ENCODE measurements at places on chromosomes 13 and 19.

- no peak for DNase-seq
These were observed 35.9 kb upstream of the ZNF536 start for GRCh38 chr19:30336290-30336689.

DNA sequence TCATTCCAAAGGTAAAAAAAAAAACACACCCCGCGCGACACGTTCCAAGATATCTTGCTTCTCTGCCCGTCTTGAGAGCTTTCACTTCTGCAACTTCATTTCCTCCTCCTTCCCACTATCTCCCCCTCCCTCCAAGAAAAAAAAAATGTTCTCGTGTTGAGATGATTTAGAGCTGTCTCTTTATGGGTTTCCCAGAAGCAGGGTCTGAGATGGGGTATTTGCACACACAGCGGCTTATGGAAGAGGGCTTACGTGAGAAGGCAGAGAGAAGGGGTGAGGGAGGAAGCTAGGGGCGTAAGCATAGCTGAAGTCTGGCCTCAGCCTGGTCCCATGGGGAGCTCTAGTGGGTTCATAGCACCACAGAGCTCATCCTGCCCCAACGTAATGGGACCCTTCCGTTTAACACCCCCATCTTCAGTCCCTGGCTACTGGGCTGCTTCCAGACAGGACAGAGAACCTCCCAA, 31.3 kb upstream of the USE1 start:
- no peak for DNase-seq

GRCh38 chr13:97130190-97130589, 91.9 kb upstream of the MBNL2 start:
- DNase-seq: no peak

- peak; percentile 28 for DNase-seq
These were observed 10.1 kb downstream of the GRIN2D start for GRCh38 chr19:48403606-48404005.

GRCh38 chr19:44749994-44750393, 1.5 kb downstream of the BCL3 start:
- DNase-seq: no peak

- DNase-seq: no peak
These were observed 58.6 kb downstream of the WASF3 start for GRCh38 chr13:26616126-26616525.

GRCh38 chr13:27621116-27621365, 651 bp upstream of the POLR1D start:
- no peak for DNase-seq

- DNase-seq: no peak
These were observed 64.5 kb downstream of the ABCC4 start for GRCh38 chr13:95236774-95237173.

DNA sequence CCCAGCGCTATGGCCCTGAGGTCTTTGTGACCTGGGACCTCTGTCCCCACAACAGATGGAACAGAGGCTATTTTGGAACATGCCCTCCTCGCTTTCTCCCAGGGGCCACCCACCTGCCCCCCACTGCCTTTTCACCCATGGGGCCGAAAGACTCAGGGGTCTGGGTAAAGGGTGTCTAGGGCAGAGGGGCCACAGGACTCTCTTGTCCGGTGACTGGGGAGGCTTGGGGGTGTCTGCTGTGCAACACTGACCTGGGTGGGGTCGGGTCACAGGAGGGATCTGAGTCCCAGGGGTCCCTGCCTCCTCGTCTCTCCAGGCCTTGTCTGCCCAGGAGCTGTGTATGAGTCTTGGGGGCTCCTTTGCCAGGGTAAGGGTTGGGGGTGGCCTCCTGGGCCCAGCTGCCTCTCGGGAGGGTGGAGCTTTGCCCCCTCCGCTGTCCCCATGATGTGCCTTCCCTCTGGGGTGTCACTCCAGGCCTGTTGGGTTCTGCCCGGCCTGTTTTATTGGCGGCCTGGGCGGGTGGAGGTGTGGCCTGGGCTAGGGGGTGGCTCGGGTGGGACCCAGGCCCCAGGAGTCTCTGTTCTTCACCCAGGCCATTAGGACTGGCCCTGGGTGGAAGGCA, 2.1 kb downstream of the ARID3A start:
- DNase-seq: no peak

- DNase-seq: no peak
These were observed 10.4 kb downstream of the OLFM4 start for GRCh38 chr13:53038993-53039392.

- no peak for DNase-seq
These were observed 4.7 kb upstream of the IRS2 start for GRCh38 chr13:109790942-109791605.

GRCh38 chr13:22703601-22704209, 477.1 kb upstream of the SGCG start:
- no peak for DNase-seq

DNA sequence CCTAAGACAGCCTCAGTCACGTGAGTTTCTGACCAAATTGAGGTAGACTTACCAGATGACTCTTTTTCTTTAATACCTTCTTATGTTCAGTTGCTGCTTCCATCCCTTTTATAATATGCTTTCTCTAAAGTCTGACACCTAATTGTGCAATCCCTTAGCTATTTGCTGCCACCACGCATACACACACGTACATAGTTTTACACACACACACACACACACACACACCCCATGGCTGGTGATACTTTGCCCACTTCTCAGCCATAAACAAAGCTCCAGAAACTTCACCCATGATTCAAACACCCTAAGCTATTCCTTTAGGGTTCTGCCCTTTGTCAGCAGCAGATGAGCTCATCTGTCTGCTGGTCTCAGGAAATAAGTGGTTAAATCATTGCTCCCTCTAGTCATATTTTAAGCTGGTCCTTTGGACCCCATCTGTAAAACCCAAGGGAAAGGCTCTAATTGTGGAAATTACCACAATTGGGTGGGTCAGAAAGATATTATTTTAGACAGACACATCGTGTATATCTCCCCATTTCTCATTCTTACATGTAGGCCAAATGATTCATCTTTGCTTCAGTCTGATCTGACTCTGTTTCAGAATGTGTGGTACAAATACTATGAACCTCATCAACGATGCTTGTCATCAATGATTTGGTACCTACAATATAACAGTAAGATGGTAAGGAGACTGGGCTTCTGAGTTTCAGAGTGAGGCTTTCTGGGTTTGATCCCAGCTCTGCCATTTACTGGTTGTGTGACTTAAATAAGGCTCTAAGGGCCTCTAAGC, 69.2 kb downstream of the NALCN start:
- DNase-seq: no peak

DNA sequence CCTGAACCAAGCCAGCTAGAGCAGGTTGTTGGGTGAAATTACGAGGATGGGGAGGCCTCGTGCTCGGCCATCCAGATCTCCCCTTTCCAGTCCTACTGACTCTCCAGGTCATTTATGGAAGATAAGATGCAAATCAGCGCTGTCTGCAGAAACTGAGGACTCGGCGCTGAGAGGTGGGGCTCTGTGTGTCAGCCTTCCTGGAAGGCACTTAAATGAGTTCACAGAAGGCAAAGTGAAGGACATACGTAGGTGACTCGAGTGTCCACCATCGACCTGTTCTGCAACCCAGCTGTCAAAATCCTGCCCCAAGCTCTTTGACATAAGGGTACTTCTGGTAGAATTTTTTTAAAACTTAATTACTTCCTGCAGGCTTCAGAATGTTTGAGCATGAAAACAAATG, 86.4 kb downstream of the RAB20 start:
- DNase-seq: no peak

DNA sequence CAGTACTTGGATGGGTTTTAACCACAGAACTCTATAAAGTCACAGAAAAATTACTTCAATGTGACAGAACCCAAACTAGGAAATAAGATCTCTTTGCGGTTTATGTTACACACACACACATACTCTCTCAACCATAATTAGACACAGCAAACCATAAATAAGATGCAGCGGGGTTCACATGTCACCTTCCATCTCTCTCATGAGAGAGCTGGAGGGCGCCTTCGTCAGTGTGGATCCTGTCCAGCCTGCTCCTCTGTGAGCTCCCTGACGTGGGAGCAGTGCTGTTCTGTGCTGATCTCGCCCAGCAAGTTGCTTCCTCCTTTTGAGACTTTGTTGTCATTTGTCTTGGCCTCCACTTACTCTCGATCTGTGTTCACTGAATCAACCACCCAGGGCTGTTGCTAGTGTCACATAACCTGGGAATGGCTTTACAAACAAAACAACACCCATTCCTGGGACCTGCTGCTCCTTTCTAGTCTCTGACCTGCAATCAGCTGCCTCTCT, 204.9 kb upstream of the KL start:
- no peak for DNase-seq

- DNase-seq: no peak
These were observed 12.6 kb upstream of the MAB21L1 start for GRCh38 chr13:35489050-35489449.

DNA sequence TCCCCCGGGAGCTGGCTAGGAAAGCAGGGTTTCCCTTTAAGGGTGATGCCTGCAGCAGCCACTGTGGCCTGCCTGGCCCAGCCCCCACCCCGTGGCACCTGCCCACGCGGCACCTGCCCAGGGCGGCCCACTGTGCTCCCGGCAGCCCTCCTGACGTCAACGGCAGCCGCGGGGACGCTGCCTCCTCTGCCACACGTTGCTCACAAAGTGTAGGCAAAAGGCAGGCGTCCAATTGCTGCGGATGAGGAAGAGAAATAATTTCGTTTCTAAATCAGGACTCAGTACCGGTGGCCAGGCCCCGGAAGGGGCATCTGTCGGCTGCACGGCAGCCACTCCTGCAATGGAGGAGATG, 122.3 kb downstream of the URI1 start:
- no peak for DNase-seq

GRCh38 chr19:7595466-7596133, at the start of gene CAMSAP3:
Gene CAMSAP3 (plus strand): TSS chr19:7595863. CDS start chr19:7596003, 140 bp downstream.
- no peak for DNase-seq

DNA sequence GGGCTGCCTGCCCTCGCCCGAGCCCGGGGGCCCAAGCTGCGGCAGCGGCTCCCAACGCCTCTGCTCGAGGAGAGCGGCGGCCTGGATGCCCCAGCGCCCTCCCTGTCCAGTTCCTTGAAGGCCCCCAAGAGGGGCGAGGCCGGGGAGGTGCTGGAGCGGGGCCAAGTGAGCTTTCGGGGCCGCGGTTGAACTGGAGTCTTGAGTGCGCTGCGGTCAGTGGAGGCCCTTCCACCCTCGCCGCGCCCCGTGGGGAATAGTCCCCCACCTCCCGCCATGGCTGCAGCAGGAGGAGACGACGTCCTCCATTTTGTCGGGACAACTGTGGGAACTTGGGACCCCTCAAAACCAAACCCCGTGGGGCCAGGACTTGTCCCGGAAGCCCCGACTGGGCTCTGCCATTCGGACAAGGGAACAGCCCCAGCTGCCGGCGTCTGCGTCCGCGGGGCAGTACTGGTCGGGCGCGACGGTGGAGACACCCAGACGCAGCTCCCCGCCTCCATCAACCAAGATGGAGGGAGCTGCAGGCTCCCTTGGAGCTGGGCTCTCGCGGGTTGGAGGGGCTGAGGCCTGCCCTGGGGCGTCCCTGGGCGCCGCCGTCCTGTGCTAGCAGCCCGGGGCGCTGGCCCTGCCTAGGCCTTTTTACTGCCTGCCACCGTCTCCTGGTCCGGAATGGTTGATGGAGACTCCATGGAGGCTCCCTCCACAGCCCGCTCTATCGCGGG, 736 bp upstream of the ZMYM5 start:
- peak; percentile 49 for DNase-seq

DNA sequence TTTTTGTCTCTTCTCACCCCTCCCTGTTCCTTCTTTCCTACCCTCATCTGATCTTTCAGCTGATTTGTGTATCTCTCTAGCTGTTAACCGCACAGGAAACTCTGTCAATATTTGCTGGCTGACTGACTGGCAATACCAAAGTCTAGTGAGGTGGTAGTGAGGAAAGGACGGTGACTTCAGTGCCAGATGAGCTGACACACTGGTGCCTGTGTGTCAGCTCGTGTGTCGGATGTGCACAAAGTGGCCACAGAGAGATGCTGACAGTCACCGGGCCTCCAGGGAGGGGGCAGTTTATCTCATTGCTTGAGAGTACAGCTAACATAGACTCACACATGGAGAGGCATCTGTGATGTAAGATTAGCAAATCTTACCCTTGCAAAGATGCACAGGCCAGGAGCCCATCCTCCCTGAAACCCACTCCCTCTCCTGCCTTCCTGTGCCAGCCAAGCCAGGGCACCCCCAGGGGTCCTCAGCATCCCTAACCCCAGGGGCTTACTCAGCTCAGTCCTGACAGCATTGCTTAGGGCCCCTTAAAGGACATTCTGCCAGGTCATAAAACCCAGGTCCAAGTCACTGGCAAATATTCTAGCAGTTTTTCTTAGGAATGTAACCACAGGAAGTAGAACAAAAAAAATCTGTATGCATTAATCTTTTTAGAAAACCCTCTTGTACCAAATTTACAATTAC, 80.2 kb downstream of the SHISA2 start:
- no peak for DNase-seq

- no peak for DNase-seq
These were observed 50.0 kb upstream of the GPR183 start for GRCh38 chr13:99357131-99357596.

- DNase-seq: no peak
These were observed 37.4 kb upstream of the KLF12 start for GRCh38 chr13:74171641-74172040.

- DNase-seq: no peak
These were observed 2.3 kb upstream of the ZNF865 start for GRCh38 chr19:55603115-55603514.

- DNase-seq: no peak
These were observed 527.5 kb downstream of the RFC3 start for GRCh38 chr13:34345258-34345965.

DNA sequence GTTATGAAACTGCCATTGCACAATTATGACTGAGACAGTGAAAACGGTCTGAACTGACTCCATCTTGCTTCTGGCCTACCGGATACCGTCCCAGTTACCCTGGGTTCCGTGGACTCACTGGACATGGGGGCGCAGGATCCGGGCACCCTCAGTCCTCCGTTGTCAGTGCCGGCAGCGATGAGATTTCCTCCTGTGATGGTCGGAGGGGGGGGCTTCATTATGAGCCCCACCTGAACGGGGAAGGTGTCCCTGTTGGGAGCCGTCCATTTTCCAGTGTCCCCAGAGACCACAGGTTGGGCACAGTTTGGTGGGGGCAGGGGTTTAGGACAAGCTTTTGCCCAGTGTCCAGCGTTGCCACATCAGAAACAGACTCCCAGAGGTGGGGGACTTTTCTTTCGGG, 23.4 kb downstream of the TMEM255B start:
- no peak for DNase-seq

GRCh38 chr19:19602136-19602712, 16.3 kb downstream of the PBX4 start:
- peak; percentile 44 for DNase-seq

GRCh38 chr13:45941261-45941660, 89.7 kb upstream of the SIAH3 start:
- DNase-seq: no peak

GRCh38 chr19:31610018-31610417, 260.8 kb upstream of the TSHZ3 start:
- DNase-seq: no peak

Measured in T-helper 17 cell (primary cell).